Osteoblast (primary cell): ENCODE measurements at places on chromosomes 3 and 15. TPM values are rescaled to one million over a fixed set of nuclear protein-coding genes. Genes with fewer than 3 reads are reported as not detected.

GRCh38 chr3:30357897-30358296 is 248.5 kb upstream of the TGFBR2 start:
- DNase-seq: no peak
- no peak overlapping the region for H3K4me3 ChIP-seq
- H3K4me1 ChIP-seq: peaks cover 26% of the 10 kb centered on the region
- H3K36me3 ChIP-seq: no peaks in the 10 kb centered on the region
- H3K27ac ChIP-seq: no peak overlapping the region

DNA sequence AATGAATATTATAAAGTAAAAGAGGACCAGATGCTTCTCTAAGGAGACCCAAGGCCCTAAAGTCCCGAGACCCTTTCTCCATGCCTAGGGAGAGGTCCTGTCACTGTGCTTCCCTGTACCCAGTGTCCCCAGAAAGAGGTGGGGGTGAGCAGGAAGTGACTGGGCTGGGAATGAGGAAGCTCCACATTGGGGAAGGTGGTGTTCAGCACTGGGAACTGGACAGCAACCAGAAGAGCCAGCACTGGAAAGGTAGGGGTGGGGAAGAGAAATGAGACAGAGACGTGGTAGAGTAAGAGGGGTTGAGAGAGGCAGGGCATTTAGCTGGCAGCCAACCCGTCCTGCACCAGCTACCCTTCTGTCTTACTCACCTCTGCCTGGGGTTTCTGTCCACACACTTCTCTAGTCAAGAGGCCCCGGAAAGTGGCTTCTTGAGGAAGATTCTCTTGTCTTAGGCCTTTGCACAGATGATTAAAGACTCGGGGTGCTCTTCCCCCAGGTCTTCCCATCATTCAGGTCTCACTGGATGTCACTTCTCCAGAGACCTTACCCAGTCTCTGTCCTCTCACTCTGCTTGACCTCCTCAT is 12.2 kb downstream of the RRP9 start:
- H3K4me1 ChIP-seq: no peaks in the 10 kb centered on the region
- H3K27ac ChIP-seq: no peak overlapping the region
- no peak overlapping the region for H3K4me3 ChIP-seq
- DNase-seq: peak; percentile 47

DNA sequence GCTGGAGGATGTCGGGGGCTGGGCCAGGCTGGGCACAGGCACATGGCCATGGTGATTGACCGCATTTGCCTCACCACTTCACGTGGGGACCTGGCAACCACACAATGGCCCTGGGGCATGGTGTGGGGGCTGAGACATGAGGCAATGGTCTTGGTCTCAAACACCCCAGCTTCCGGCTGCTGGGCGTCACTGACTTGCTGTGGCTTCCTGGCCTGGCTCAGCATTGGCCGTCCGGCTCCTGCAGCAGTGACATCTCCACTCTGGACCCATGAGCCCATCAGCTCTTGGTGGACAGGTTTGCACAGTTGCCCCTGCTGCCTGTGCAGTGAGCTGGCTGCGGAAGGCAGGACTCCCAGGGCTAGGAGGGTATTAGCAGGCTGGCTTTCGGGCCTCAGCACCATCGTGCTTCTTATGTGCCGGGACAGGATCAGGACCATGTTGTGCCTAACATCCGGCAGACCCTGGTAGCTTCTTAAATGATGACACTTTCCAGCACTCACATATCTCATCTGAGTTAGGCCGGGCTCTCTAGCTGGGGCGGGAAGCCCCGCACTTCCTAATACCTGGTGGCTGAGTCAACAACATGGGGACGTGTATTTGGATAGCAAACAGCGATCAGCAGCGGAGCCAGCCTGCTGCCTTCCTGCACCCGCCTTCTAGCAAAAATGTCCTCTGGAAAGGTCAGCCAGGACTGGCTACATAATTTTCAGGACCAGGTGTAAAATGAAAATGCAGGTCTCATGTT is 34.1 kb downstream of the ZNF710 start:
- peak; percentile 47 for DNase-seq
- no peak overlapping the region for H3K4me3 ChIP-seq
- no peaks in the 10 kb centered on the region for H3K27me3 ChIP-seq
- H3K27ac ChIP-seq: peak overlapping the region; percentile 85
- H3K4me1 ChIP-seq: peaks cover 45% of the 10 kb centered on the region

DNA sequence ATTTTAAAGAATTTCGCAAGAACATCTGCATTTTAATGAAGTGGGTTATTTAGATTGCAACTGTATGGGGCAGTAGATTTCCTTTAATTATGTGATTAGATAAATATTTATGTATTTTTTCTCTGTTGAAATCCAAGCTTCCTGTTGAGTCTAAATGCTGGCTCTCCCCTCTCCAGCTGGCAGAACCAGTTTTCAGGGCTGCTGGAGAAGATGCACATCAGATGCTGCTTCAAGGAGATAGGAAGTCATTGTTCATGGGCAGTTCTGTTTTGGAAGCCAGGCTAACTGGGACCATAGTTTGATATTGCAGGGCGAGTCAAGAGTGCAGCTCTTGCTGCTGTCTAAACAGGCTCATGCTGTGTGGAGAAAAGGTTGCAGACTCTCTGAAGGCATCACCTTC is 97.4 kb downstream of the SLC9A9 start:
- H3K36me3 ChIP-seq: no peaks in the 10 kb centered on the region
- H3K27me3 ChIP-seq: no peaks in the 10 kb centered on the region
- no peak overlapping the region for H3K27ac ChIP-seq
- H3K4me1 ChIP-seq: no peaks in the 10 kb centered on the region
- no peak overlapping the region for H3K4me3 ChIP-seq

DNA sequence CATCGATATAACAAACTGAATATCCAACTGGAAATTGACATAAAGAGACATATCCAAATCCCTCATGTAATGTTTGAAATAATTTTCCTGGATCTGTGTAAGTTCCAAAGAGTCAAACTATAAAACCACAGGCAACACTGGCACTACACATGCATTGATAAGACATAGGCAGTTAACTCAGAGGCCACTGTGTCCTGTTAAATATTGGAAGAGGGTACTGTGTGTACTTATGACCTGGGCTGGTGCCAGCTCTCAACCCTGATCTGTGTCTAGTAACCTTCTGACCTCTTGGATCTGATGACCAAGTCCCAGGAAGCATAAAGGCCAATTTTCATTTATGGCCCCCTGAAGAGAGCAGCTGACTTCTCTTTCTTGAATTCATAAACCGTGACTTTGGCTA is 4.5 kb downstream of the NR1I2 start:
- no peak overlapping the region for H3K4me3 ChIP-seq
- H3K27ac ChIP-seq: no peak overlapping the region
- no peaks in the 10 kb centered on the region for H3K27me3 ChIP-seq
- no peaks in the 10 kb centered on the region for H3K4me1 ChIP-seq
- H3K36me3 ChIP-seq: no peaks in the 10 kb centered on the region

DNA sequence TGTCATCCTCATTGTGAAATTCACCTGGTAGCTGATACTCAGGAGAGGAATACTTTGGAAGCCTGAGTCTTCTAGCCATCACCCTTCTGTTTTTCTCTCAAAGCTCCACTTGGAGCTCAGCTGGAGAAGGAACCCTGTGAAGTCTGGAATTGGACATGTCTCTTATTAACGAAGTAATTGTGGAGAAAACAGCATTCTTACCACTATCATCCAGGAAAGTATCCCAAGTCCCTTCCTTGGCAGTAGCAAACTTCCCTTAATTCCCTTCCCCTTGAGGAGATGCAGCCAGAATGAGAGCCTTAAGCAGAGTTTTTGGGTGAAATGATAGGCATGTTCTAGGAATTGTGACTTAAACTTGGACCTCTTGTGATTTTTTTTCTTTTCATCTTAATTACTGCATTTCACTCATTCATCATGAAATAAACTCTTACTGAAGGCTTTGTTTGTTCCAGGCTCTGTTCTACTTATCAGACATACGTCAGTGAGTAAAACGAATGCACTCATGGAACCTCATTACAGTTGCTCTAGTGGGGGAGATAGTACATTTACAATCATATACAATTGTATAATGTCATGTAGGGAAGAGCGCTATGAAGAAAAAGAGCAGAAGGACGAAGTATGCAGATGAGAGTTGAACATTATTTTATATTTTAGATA is 30.5 kb upstream of the TCF12 start:
- H3K27me3 ChIP-seq: no peaks in the 10 kb centered on the region
- no peak for DNase-seq
- peak overlapping the region; percentile 79 for H3K4me3 ChIP-seq

DNA sequence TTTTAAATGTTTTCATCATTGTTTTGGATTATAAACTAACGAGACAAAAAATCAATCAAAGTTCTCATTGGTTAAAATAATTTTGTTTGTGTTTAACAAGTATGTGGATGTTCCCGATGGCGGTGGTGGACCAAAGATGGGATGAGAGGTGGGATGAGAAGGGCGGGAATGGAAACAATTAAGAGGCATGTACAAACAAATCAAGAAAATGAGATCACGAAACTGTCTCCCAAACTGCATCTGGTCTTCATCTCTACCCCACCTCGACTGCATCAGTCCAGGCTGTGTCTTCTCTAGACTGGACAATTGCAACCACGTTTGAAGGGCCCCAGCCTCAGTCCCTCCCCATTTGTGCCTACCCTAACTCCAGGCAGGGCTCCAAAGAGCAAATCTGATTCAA is 56.1 kb downstream of the SLC12A8 start:
- peaks cover 27% of the 10 kb centered on the region for H3K4me1 ChIP-seq
- DNase-seq: no peak
- H3K27me3 ChIP-seq: no peaks in the 10 kb centered on the region

The SCG5 gene
- 6.8 and 9.0 TPM in 2 replicates for total RNA-seq
